ENCODE measurements at places on chromosomes 12 and 14.

DNA sequence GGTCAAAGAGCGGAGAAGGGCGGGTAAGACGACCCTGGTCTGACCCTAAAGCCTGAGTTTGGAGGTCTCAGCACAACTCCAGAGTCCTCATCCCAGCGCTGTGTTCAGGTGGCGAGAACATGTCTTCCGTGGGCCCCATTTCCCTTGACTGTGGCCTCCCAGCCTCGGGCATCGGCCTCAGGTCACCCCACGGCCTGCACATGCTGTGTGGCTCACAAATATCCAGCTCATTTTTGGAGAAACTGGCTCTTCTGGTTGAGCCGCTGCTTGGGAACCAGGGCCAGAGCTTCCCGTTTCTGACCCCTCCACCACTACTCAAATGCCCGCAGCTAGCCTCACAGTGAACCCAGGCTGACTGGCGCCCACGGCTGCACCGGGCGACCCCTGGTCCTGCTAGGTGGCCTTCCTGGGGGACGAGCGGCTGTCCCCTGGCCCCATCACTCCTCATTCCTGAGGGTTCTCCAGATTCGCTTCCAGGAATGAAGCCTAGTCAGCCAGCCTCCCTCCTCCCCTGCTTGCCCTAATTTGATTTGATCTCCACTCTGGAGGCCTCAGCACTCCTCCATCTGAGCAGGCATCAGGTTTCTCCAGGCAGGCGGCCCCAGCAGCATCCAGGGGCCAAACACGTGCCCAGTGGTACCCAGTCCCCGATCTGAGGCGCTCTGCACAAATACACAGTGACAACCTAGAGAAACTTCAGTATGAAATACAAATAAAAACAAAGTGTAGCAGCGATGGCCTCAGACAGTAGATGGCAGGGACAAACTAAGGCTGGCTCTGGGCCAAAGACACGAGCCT lies 4.7 kb downstream of the P2RX2 start:
- no peak for DNase-seq

DNA sequence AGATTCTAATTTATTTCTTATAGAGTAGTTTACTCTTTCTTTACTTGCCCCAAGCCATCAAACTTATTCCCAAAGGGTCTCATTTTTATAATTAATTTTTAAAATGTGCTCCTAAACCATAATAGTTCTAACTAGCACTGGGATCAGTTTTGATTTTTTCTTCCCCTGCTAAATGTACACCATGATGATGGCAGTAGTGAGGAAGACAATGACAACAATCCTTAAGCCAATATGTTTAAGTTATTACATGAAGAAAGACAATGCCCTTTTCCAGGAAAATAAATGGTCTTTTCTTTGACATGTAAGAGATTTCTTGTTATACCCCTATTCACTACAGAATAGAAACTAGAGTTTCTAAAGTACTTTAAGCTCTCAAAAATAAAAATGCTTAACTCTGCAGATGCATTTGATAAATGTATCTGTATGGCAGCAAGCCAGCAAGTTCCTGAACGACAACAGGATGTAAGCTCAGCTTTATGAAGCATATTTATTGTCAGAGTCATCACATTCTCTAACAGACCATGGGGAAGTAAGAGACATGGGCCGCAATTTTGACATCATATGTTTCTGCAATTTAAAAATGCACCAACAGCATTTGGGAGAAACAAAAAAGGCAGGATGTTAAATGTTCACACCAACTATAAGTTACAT lies 36.0 kb upstream of the SNX6 start:
- DNase-seq, result no peak

GRCh38 chr14:68794130-68794850 lies 1.4 kb upstream of the ZFP36L1 start:
- peak; percentile 78 for DNase-seq

DNA sequence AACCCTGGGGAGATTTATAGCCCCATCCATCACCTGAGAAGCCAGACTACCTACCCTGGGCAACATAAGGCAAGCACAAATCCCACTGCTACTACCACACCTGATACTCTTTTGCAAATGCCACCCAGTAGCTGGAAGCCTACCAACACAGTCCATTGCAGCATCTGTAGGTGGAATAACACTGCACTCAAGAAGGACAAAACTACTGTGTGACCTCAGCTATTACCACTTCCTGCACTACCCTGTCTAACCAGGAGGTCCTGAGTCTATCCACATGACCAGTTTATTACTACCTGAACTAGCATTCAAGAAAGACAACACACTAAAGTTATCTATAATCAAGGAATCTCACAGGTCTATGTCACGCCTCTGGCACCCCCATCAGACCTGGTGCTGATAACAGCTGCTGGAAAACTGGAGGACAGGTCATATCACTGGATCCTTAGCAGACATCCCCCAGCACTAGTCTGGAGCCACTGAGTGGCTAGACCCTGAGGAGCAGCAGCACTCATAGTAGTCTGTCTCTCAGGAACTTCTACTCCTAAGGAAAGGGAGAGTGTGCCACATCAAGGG lies 2.9 kb upstream of the CLEC1A start:
- DNase-seq, result no peak

GRCh38 chr12:52148464-52149181 lies 43.2 kb downstream of the KRT80 start:
- DNase-seq, result no peak

- no peak for DNase-seq
Measured at GRCh38 chr12:68789144-68789878, 18.7 kb upstream of the MDM2 start.

GRCh38 chr14:51855234-51855633 lies 5.2 kb upstream of the GNG2 start:
- no peak for DNase-seq

- peak; percentile 43 for DNase-seq
Measured at GRCh38 chr12:32399370-32400113, at the start of gene FGD4. FGD4 (plus strand) TSS chr12:32399558.
